Mesenchymal stem cell (in vitro differentiated cells and primary cell): ENCODE measurements at places on chromosomes 1 and 21.

DNA sequence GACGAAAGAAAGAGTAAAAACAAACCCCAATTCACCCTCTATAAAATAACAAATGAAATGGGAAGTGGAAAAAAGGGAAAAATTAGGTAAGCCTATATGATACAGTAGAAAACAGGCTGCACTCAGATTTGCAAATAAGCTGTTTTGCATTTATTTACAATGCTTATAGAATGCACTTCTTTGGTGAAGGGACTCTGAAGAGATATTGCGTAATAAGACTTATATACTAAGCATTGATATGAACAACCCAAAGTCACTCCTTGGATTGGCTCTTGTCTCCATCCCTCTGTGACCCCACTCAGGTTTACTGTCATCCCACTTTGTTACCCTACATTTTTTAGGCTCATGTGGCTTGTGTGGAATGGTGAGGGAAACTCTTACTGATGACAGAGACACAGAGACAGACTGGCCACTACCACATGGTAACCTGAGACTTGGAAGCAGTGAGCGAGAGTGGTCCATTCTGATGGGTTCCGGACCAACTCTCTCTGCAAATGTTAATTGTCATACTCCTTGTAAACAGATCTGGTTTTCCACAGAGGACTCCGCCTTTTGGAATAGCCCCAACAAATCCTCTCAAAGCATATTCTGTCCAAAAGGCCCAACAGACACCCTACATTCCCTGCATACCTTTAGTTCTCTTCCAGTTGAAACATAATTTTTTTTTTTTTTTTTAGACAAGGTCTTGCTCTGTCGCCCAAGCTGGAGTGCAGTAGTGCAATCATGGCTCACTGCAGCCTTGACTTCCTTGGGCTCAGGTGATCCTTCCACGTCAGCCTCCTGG is 11.0 kb downstream of the GSTM5 start:
- peak; percentile 6 for DNase-seq

DNA sequence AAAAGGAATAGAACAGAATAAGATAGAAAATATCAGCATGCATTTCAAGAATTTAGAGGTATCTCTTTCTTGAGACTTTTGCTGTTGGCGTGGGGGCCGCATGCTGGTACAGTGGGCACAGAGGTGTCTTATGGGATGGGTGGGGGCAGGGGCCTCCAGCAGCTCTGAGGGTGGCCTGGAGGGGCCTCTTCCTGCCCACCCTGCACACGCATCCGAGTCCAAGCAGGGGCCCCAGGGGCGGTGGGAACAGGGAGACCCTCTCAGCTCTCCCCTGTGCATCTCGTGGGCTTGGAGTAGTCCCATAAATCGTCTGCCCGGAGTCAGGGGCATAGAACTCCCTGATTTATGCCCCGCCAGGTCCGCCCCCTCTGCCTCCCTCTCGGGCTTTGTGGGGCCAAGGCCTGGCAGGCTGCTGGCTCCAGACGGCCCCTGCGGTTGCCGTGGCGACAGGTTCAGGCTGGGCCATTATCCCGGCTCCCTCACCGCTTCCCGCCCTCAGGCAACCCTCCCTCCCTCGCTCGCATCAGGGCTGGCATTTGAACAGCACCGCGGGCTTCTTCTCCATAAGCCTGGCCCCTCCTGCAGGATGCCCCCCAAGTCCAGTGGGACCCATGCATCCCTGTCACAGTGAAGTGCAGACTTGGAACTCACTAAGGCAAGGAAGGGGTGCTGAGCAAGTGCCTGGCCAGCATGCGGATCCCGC is 133.2 kb upstream of the ZBTB40 start:
- DNase-seq = no peak

DNA sequence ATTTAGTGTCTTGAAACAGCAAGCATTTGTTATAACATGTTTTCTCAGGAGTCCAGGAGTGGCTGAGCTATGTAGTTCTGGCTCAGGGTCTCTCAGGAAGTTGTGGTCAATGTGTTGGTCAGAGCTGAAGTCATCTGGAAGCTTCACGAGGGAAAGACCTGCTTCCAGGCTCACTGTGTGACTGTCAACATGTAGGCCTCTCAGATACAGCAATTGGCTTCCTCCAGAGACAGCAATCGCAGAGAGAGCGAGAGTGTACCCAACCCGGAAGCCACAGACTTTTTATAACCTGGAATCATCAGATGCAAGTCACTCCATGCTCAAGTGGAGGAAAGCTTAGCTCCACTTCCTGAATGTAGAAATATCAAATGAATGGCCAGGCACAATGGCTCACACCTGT is 40.9 kb downstream of the TNFRSF9 start:
- DNase-seq = peak; percentile 22

DNA sequence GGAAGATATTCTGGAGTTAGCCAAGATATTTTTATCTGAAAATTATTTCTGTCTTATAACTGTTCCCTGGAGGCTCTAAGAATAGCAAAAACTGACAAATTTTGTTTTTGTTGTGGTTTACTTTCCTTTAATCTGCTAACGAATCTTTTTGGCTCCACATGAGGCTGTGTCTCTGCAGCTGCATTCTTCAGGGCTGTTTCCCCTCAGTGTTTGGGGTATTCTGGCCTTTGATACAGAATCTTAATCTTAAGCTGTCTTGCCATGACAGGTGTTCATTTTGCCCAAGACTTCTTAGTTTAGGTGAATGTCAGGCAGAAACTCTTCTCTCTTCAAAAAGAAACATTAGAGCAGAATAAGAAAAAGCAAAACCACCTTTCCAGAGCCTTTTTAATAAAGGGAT is 83.8 kb downstream of the GABPA start:
- no peak for DNase-seq

DNA sequence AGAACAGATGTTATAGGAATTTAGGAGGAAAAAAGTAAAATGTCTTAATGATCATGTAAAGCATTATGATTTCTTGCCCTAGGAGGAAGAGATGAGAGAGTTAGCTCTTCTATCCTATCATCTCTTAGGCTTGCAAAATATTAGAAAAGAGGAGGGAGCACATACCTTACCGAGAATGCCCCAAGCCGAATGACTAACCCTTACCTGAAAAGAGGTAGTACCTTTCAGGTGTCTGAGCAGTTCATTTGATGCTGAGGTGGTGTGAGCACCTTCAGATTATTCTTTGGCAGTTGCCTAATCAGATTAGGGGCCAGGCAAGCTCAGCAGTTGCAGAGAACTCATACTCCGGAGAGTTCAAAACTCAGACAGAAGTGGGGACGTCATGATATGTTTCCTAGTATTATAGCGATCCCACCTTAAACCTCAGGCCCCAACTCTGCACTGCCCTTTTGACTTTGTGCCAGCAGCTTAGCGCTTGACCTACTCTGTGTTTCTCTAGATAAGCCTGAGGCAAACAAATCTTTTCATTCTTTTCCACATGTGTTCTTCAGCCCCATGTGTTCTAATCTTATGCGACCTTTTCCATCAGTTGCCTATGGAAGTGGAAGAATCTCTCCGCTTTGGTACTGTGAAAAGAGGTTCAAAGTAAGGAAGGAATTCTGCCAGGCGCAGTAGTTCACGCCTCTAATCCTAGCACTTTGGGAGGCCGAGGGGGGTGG is 52.5 kb downstream of the ATP2B4 start:
- DNase-seq = no peak

DNA sequence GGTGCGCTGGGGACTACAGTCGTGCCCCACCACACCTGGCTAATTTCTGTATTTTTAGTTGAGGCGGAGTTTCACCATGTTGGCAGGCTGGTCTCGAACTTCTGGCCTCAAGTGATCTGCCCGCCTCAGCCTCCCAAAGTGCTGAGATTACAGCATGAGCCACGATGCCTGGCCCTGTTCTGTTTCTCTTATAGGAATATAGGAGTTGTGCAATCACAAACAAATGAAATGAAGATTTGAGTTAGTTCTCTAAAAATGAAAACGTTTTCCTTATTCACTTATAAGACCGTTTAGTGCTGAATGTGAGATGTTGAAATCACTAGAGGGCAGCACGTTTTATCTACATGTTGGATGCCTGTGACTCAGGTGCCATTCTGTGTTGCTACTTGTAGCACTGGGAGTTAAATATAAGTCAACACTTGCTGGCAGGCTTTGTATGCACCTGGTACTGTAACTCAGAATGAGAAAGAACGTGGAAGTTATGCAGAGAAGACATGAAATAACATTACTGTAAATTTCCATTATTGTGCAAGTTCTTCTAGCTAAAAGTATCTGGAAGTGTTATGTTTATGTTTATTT is 45.8 kb downstream of the MIGA1 start:
- peak; percentile 71 for DNase-seq

- DNase-seq = no peak
Observed at GRCh38 chr1:65281846-65282245, 27.5 kb upstream of the DNAJC6 start.

DNA sequence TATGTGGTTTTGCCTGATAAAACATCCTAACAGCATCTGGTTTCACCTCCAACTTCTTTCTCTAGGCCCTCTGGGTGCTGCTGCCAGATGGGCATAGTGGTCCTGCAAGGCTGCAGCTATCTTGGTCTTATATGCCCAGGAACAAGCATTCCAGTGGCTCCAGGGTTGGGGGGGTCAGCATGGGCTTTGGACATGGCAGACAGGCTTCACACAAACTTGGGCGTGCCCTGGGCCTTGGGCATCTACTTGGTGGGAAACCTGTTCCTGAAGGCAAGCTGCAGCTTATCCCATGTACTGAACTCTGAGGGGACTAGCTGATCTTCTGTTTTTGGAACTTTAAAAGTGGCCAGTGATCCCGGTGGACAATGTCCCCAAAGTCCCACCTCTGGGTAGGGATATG is 54.9 kb upstream of the ZNF678 start:
- DNase-seq = no peak

- DNase-seq = no peak
Observed at GRCh38 chr1:97864615-97865014, 56.2 kb downstream of the DPYD start.

DNA sequence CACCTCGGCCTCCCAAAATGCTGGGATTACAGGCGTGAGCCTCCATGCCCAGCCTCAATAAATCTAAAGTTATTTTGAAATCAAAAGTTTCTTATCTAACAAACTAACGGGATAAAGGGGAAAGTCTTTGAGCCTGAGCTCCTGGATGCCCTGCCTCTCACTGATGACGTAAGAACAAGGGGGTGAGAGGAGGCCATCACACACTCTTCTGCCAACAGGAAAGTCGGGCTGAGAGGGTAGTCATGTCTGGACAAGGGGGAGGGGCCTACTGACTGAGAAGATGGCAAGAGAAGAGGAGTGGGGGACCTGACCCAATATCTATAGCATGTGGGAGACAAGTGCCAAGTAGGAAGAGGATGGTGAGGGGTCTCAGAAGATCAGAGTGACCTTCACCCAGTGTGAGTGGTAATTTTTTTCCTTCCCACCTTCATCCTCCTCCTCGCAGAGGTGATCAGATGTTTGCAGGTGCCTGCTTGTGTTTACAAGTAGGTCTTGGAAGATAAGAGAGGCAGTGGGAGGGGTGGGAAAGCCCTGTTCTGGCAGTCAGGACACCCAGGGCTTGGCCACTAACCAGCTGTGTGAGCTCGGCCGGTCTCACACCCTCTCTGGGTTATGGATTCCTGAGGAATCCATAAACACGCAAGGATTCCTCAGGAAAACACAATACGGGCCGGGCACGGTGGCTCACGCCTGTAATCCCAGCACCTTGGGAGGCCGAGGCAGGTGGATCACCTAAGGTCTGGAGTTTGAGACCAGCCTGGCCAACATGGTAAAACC is 9.6 kb downstream of the UQCRHL start:
- peak; percentile 40 for DNase-seq

- DNase-seq = no peak
Observed at GRCh38 chr1:37294096-37294495, 180.3 kb upstream of the ZC3H12A start.

- no peak for DNase-seq
Observed at GRCh38 chr1:17729909-17730308, 25.2 kb upstream of the ACTL8 start.

DNA sequence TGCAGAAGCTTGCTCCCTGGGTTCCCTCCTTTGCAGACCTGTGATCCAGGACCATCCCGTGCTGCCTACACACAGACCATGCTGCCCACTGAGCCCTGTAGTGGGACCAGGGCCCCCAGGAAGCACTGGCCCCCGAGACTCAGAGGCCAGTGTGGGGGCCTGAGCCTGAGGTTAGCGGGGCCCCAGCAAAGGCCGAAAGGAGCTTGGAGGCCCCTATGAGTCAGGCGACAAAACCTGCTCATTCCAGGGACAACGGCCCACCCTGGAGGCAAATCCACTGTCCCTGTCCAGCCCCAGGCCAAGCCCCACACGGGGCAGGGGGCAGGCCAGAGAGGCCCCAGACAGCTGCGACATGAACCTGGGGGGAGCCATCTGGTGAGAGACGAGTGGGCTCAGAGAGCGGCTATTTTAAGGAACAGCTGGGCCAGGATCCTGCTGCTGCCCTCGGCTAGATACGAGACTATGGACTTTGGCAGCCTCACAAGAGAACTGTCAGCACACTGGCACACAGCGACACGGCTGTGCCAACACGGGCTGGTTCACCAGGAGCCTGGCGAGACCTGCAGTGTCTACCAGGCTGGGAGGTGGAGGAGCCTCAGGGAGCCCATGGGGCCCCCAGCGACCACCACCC is 74.7 kb downstream of the ARHGEF16 start:
- no peak for DNase-seq

DNA sequence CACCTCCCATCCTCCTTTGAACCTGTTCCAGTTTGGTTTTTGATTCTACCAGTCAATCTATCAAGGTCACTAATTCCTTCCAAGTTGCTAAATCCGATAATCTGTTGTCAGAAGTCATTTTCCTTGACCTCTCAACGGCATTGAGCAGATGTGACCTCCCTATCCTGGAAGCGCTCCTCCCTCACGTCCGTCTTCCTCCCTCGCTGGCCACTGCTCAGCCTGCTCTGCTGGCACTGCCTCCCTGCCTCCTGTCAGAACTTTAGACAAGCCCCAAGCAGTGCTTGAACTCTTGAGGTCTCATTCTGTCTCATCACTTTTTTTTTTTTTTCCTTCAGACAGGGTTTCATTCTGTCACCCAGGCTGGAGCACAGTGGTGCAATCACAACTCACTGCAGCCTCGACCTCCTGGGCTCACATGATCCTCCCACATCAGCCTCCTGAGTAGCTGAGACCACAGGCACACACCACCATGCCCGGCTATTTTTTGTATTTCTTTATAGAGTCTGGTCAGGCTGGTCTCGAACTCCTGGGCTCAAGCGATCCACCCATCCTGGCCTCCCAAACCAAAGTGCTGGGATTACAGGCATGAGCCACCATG is 4.4 kb upstream of the ACOT7 start:
- DNase-seq = no peak

GRCh38 chr1:231364192-231364591 is 26.1 kb downstream of the SPRTN start:
- DNase-seq = no peak

- no peak for DNase-seq
Observed at GRCh38 chr1:22237433-22238093, 94.7 kb upstream of the WNT4 start.

- no peak for DNase-seq
Observed at GRCh38 chr1:206904423-206905142, 7.3 kb downstream of the IL24 start.

DNA sequence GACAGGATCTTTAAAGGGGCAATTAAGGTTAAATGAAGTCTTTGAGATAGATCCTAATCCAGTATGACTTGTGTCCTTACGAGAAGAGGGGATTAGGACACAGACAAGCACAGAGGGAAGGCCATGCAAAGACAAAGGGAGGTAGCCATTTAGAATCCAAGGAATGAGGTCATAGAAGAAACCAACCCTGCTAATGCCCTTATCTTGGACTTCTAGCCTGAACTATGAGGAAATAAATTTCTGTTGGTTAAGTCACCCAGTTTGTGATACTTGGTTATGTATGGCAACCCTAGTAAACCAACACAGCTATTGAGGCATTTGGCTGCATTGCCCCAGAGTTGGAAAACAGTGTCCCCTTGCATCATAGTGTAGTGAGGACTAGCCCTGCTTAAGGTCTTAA is 121.3 kb downstream of the MAST2 start:
- DNase-seq = peak; percentile 45
